ENCODE measurements at places on chromosomes 5 and 9. TPM values are rescaled to one million over a fixed set of nuclear protein-coding genes. Genes with fewer than 3 reads are reported as not detected.

DNA sequence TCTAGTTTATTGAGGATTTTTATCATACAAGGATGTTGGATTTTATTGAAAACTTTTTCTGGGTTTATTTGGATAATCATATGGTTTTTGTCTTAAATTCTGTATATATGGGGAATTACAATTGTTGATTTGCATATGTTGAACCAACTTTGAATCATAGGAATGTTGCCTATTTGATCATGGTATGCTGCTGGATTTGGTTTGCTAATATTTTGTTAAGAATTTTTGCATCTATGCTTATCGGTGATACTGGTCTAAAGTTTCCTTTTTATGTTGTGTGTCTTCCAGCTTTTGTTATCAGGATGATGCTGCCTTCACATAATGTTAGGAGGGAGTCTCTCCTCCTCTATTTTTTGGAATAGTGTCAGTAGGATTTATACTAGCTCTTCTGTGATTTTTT is 745.0 kb downstream of the PRELID2 start:
- no peak for DNase-seq

GRCh38 chr5:96896806-96897205 is 20.5 kb downstream of the ERAP2 start:
- no peak for DNase-seq

GRCh38 chr9:125747053-125747764 is at the start of gene PBX3:
TSS of gene PBX3 (plus strand) at chr9:125747373.
- DNase-seq: no peak

GRCh38 chr9:91515074-91515687 is 91.5 kb upstream of the NFIL3 start:
- no peak for DNase-seq

DNA sequence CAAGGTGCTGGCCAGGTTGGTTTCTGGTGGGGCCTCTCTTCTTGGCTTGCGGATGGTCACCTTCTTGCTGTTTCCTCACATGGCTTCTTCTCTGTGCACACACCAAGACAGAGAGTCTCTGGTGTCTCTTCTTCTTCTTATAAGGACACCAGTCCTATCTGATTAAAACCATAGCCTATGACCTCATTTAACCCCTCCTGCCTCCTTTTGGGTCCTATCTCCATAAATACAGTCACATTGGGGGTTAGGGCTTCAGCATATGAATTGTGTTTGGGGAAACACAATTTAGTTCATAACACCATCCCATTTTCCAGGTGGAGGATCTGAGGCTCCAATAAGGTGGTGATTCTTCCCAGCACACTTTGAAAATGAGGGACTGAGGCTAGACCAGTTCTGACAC is 80.4 kb downstream of the SPRY4 start:
- no peak for DNase-seq

DNA sequence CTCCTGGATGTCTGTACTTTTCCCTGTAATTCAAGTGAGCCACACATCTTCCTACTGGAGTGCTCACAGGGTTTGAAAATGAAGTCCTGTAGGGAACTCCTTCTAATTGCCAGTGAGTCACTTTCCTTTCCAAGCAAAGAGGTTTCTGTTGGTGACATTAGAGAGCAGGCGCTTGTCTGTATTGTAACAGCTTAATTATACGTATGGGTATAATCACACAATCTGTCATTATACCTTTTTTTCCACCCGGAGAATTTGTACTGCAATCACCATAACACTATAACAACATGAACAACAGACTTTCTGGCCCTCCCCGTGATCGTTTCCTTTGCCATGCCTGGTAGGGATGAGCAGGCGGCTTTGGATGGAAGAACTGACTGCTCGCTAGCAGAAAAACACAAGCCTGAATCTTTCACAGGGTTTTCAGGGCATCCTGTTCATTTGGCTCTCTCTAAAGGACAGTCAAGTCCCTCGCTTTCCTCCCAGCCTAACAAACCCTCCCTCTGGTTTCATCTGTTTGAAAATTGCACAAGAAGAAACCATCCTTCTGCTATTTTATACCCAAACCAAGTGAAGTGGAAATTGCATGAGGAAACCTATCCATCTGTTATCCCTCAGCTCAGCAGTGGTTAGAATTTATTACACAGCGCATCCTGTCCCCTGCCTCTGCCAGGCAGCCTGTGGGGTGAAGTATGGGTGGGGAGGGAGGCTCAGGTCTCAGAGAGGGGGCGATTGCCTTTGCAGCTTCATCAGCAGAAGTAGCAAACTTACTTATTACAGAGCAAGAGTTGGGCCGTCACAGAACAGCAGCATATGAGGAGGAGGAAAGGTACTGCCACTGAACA is 307.0 kb upstream of the TLE4 start:
- no peak for DNase-seq

- DNase-seq: no peak
Measured at GRCh38 chr9:136576269-136576626, 30.4 kb upstream of the NOTCH1 start.

GRCh38 chr9:135224921-135225541 is 137.6 kb downstream of the OLFM1 start:
- DNase-seq: no peak

DNA sequence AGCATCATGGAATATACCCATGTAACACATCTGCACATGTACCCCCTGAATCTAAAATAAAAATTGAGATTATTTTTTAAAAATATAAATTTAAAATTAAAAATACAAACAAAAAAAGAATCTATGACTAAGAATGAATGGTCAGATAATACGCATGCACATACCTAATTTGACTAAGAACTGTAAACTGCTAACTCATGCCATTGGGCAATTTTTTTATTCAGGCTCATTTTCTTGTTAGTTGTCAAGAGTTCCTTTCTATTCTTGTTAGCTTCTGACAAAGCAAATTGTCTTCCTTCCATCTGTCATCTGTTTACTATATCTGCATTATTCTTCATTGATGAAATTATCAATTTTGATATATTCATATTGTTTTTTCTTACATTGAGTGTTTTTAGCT is 69.5 kb upstream of the HAND1 start:
- DNase-seq: no peak

- no peak for DNase-seq
Measured at GRCh38 chr9:21023861-21024260, 7.6 kb downstream of the HACD4 start.

DNA sequence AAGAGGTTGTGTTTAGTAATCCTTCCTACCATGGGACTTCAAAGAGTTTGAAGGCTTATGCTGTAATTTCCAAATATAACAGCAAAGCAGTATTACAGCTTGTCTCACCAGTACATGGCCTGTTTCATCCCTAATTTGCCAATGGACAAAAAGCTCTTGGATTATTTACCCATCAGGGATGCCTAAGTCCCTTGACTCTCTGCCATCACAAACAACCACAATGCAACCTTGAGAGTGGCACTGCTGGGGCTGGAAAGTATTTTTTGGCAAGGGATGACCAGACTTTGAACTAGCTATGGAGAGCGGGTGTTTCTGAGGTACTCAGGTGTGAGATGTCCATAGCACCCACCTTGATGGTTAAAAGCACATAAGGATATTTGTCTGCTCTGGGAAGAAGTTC is 9.1 kb downstream of the MAMDC2 start:
- DNase-seq: no peak

DNA sequence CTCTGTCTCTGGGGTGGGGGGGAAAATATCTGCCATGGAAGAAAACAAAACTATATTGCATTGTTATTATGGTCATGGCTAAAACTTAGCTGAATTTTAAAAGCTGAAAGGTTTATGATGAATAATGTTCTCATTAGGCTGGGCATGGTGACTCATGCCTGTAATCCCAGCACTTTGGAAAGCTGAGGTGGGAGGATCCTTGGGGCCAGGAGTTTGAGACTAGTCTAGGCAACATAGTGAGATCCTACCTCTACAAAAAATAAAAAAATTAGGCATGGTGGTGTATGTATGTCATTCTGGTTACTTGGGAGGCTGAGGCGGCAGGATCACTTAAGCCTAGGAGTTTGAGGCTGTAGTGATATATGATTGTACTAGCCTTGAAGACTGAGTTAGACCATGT is 44.5 kb downstream of the IPO11 start:
- DNase-seq: no peak

DNA sequence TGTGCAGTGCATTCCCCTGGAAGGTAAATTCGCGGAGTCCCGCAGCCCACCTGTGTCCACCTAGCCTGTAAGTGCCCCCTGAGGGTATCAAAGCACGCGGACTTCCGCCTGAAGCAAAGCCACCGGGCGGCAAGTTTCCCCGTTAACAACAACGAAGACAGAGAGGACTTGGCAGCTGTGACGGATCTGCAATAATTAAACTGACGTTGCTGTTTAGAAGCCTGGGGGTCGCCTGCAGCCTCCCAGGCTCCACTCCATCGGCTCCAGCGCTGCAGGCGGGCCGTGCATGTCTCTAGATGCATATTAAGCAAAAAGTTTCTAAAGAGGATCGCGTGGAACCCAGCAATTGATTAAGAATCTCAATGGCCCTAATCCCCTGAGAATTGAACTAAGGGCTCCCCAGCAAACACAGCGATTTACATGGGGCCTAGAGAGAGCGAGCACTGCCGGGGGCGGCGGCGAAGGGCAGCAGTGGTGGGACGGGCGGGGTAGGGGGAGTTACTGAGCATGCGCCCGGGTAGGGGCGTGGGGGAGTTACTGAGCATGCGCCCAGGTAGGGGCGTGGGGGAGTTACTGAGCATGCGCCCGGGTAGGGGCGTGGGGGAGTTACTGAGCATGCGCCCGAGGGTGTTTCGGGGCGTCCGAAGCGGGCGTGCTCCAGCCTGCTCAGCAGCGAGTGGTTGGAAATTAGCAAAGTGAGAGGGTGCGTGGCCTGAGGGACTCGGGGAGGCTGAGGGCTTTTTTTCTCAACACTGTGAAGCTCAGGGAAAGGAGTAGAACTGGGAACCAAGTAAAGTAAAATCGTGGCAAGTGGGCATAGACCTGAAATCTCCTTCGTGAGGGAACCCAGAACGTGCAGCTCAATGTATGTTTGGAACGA is 255.2 kb downstream of the DOCK8 start:
- peak; percentile 61 for DNase-seq

- no peak for DNase-seq
Measured at GRCh38 chr9:98809311-98810101, 2.0 kb downstream of the GALNT12 start.

DNA sequence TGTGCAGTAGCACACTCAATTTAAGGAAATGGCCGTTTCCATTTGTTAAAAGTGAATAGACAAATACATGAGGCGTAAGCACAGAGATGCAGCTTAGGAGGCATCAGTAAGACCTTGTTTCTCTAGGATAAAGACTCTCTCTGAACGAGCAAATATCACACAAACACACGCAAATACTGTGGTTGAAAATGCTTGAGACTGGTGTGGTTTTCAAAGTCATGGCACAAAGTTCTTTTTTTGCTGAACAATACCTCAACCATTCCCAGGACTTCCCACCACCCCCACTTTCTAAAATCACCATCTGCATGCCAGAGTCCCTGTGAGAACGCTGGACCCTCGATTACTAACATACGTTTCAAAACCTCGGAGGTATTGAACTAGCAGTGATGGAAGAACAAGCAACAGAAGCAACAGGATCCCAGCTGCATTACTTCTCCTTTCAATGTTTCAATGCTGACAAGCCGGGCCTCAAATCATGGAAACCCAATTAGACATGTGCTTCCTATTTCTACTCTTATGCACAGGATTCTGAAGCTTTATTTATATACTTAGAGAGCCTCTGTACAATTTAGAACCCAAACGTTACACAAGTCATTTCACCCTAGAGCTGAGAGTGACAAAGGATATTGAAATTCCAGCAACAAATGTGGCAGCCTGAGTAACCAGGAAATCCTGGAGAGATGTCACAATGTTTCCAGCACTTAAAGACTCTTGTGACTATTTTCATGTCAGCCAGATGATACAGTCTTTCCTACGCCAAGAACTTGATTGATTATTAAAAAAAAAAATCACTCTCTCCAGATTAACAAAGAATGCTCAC is 63.9 kb downstream of the CDC14B start:
- no peak for DNase-seq

DNA sequence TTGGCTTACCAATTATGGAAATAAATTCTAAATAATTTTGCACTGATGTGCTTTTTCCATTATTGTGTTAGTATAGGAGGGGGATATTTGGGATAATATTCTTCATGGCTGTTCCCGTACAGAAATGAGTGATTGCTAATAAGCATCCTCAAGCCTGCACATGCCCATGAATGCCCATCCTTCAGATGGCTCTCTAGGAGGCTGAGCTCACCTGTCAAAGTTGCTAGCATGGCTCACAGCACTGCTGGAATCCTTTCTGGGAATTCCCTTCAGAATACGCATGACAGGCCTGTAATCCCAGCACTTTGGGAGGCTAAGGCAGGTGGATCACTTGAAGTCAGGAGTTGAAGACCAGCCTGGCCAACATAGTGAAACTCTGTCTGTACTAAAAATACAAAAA is 124.1 kb downstream of the NXNL2 start:
- no peak for DNase-seq

DNA sequence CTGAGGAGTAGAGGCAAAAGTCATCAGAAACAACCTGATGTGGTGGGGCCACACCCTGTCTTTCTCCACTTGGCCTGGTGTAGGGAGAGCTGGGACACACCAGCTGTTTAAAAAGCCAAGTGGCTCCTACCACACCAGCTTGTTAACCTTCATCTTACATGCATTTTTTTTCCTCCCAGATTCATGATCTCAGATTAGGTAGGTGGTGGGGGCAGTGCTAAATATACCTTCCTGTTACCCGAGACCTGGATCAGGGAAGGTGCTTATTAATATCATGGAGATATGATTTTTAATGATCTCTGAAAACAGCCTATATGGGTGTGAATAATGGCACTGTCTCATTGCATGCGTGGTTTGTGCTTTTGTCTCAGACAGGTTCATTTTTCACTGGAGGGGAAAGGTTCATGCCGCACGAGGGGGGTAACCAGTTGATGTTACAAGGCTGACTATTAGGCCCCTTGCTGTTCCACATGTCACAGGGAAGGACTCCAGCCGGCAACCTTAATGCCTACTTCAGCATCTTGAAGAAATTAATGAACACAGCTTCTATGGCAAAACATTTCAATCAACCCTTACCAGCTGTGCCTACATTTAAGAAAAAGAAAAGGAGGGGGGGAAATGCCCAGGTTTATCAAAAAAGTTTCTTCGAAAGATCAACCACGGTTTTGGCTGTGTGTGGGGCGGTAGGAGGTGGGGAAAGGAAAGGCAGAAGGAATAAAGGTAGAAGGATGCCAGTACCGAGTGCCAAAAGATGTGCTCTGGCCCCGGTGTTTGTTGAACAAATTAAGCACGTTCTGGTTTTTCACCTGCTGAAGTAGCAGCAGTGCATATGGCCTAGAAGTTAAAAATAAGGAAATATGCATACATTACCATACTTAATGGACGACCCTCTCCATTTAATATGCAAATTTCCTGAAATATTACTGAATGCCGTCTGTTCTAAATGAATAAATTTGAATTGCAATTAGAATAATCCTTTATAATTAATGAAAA is 185.4 kb downstream of the EBF1 start:
- DNase-seq: no peak

- no peak for DNase-seq
Measured at GRCh38 chr5:62737766-62738165, 159.1 kb downstream of the LRRC70 start.

GRCh38 chr9:68669218-68669617 is 35.8 kb upstream of the PIP5K1B start:
- DNase-seq: no peak

- DNase-seq: no peak
Measured at GRCh38 chr9:6149315-6149714, 66.3 kb upstream of the IL33 start.

COX7C gene
- total RNA-seq: 424 TPM

DNAJC18 gene
- total RNA-seq: 10.7 TPM

KIF12 gene
- total RNA-seq: not detected

ADGRV1 gene
- total RNA-seq: 1.1 TPM

NR5A1 gene
- total RNA-seq: not detected

ROPN1L gene
- not detected for total RNA-seq

DMRTA1 gene
- total RNA-seq: 0.84 TPM

FOXD4L5 gene
- total RNA-seq: 0.90 TPM

All from tibial nerve (tissue), 4 donors.